Dermis blood vessel endothelial cell (primary cell): ENCODE measurements at places on chromosomes 1 and 21.

DNA sequence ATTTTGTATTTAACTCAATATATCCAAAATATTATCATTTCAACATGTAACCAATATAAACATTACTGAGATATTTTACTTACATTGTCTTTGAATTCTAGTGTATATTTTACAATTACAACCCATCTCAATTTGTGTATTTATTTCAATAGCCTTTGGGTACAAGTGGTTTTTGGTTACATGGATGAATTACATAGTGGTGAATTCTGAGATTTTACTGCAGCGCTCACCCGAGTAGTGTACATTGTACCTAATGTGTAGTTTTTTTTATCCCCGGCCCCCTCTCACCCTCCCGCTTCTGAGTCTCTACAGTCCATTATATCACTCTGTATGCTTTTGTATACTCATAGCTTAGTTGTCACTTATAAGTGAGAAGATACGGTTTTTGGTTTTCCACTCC lies 117.0 kb upstream of the GALNT2 start:
- no peak for DNase-seq

DNA sequence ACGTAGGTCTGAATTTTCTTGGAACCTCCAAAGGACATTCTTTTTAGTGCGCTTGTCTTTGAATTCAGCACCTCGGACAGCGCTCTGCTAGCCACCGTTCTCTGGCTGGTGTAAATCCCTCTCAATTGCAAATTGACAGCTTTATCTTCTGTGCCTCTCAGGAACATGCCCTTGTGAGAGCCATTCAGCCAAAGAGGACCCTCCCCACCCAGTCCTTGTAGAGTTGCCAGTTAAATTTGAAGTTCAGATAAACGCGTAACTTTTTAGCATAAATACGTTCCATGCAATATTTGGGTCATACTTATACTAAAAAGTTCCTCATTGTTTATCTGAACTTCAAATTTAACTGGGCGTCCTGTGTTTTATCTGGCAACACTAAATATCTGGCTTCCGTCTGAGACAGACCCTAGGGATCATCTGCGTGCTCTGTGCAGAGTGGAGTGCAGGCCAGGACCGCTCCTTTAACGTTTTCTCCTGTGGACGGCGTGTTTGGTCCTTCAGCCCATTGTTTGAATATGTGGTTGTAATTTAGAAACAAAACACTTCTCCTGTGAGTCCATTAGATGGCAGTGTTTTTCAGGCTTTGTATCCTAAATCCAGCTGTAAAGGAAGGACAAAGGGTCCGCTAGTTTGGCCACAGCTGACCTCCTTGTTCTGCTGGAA lies 7.0 kb downstream of the KCNAB2 start:
- DNase-seq: peak; percentile 86

GRCh38 chr1:185674201-185674600 lies 60.0 kb upstream of the HMCN1 start:
- peak; percentile 58 for DNase-seq

DNA sequence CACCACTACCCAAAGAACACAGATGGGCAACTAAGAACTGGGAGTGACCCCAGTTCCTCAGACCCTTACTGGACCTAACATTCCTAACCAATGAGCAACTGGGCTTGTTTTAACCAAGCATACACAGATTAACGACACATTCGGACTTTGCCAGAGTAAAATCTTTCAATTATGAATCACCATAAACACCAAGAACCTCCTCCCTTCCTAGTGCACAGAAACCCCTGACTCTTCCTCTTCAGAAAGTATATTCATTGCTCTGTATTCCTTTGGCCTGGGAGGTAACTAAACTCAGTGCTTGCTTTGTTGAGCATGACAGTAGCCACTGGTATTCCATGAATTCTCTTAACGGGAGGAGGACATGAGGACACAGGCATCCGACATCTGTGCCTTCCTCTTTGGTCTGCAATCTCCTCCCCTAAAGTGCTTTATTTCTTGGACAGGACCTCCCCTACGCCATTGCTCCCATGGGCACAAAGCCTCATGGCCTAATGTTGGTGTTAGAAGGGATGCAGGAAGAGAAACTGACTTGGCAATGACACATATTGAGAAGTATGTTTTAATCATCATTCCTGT lies 42.7 kb downstream of the SEC16B start:
- DNase-seq: peak; percentile 56

DNA sequence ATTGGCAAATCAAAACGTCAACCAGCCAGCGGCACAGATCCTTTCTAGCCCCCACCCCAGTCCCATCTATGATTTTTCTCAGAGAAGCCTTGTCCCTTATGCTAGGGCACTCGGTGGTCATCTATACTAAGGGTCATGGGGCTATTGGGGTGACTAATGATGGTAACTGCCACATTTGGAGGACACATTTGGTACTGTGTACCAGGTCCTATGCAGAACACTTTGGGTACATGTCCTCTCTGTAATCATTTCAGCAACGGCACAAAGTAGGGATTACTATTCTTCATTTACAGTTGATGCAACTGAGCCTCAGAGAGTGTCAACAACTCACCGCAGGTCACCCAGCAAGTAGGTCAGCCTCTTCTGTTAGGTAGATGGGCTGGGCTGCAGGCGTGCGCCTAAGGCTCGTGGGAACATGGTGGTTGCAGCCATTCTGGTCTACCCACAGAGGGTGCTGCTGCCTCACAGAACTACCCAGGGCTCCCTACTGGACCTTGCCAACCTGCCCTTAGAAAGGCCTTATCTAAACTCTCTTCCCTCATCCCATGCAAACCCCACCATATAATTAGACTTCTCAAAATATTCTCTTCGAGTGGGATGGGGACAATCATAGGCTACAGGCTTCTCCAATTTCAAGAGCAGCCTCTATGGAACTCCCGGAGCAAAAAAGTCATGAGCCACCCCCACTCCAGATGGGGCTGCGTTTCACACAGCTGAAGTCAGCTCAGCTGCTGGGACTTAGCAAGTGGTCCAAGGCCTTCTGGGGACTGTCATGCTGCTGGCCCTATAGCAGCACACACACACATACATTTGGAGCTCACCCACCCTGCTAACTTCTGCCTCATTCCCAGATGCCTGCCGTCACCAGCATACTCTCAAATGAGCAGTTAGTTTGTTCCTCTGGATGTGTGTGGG lies 5.8 kb upstream of the SDHB start:
- peak; percentile 86 for DNase-seq

DNA sequence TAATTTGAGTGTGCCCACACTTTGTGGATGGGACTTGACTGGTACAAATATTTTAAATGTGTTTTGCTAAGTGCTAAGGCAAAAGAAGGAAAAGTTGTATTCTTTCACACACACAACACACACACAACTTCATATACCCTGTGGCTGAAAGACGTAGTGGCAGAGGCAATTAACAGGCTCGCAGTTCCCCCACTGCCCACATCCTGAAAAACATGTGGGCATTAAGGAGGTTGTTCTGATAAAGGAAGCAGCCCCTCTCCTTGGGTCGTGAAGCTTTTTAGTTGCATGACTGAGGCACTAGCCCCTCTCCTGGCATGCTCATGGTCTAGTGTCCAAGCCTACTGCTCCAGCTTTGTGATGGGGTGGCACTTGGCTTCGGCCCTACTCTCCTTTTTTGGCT lies 14.3 kb upstream of the ADAM30 start:
- DNase-seq: no peak

GRCh38 chr1:67338642-67339041 lies 31.0 kb downstream of the IL12RB2 start:
- DNase-seq: no peak

DNA sequence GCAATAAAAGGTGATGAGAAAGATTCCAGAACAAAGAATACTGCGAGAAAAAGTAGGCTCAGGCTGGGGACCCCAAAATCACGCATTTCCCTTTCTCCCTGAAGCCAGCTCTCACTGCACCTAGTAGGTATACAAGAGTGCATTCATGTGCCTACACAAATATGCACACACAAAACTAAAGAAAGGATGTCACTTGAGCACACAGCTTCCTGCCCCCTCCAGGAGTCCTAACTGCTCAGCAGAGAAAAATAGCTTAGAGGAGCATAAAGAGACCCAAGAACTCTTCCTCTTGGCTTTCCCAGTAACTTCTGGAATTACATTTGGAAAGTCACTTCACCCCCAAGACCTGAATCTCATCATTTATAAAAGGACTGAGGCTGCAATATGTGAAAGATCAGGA lies 38.0 kb downstream of the JAK1 start:
- DNase-seq: no peak

DNA sequence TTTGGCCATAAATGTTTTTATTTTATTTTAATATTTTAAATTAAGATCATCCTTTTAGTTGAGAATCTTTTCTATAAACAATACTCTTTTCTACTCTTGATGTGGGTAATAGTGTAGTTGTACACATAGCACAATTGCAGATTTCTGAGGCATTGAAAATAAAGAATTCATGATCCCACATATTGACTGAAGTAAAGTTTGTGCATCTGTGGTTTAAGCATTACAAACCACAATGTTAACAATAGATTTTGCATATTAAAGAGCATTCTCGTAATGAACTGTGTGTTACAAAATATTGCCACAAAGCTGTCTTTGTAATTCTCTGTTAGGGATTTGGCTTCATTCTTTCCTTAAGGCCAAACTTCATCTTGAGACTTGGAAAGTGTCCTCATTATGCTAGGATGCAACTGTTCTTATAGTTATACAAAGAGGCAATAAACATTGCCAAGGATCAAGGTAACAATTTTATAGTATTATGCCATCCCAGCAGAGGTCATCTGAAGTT lies 256.8 kb downstream of the OLFM3 start:
- no peak for DNase-seq

- no peak for DNase-seq
Measured at GRCh38 chr21:31286621-31287020, 57.4 kb downstream of the TIAM1 start.

DNA sequence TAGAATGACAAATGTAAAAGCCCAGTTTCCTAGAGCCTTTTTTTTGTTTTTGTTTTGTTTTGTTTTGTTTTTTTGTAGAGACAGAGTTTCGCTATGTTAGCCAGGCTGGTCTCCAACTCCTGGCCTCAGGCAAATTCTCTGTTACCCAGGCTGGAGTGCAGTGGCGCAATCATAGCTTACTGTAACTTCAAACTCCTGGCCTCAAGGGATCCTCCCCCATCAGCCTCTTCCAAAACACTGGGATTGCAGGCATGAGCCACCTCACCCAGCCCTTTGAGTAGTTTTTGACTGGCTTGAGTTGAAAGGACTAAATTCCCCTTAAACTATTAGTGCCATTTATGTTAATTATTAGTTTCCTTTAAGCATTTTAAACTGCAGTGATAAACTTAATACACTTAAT lies 28.8 kb upstream of the ZBTB18 start:
- DNase-seq: no peak

DNA sequence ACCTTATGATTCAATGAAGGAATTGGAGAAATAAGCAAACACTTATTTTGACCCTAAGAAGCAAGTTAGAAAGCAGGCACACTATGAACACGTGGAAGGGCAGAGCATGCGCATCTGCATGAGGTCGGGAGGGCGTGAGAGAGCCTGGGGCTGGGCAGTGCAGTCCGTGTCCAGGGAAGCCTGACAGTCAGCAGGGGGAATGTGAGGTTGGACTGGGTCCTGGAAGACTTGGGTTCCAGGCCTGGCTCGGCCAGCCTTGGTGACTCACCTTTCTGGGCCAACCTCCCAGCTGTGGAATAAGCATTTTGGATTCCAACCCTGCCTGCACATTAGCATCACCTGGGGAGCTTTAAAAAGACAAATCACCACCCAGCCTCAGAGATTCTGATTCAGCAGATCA lies 26.6 kb upstream of the LMX1A start:
- DNase-seq: no peak

- DNase-seq: peak; percentile 59
Measured at GRCh38 chr1:244971552-244972216, 107.3 kb upstream of the HNRNPU start.

DNA sequence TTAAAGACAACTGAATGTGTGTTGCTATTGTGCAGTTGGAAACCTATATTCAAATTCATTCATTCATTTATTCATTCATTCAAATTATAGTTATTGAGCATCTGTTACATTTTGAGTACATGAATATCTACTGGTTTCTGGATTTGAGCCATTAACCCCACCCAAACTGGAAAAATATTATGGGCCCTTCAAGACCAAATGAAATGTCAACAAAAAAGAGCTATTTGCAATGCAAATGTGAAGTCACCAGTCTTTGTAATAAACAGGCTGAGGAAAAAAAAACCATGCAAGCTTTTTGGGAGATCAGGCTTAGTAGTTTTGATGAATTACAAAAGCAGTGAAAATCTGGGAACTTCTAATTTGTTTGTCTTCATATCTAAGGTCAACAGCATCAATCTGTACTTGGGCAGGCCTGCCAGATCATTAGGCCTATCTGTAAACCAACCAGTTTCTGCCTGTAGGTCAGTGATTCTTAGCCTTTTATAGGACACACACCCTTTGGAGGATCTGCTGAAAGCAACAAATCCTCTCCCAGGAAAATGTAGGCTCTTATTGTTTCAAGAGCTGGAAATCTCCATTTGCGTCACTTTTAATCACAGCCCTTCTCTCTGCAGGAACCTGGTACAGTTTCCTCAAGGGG lies 134.7 kb downstream of the FAM78B start:
- no peak for DNase-seq

- DNase-seq: no peak
Measured at GRCh38 chr1:205062319-205062718, 19.3 kb downstream of the CNTN2 start.

- no peak for DNase-seq
Measured at GRCh38 chr1:201140235-201140940, 13.4 kb upstream of the ASCL5 start.

GRCh38 chr1:46190539-46190938 lies 7.7 kb downstream of the POMGNT1 start:
- DNase-seq: no peak

- no peak for DNase-seq
Measured at GRCh38 chr1:235941876-235942624, 75.3 kb upstream of the LYST start.

GRCh38 chr1:162562470-162562828 lies 927 bp downstream of the UAP1 start:
- DNase-seq: peak; percentile 52

- DNase-seq: peak; percentile 70
Measured at GRCh38 chr1:206725109-206725963, 40.6 kb downstream of the MAPKAPK2 start.

- no peak for DNase-seq
Measured at GRCh38 chr1:54816951-54817350, 15.8 kb upstream of the TTC22 start.

DNA sequence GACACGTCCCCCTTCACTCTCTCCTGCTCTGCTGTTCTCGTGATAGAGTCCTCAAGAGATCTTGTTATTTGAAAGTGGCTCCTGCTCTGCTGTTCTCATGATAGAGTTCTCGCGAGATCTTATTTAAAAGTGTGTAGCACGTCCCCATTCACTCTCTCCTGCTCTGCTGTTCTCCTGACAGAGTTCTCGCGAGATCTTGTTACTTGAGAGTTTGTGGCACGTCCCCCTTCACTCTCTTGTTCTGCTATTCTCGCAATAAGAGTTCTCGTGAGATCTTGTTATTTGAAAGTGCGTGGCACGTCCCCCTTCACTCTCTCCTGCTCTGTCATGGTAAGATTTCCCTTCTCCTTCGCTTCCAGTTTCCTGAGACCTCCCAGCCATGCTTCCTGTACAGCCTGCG lies 47.9 kb downstream of the SMYD3 start:
- DNase-seq: peak; percentile 43
